T-helper 9 cell (primary cell): ENCODE measurements at places on chromosomes 1 and 21.

- DNase-seq = no peak
These were observed 23.6 kb downstream of the ACOT7 start for GRCh38 chr1:6370006-6370405.

DNA sequence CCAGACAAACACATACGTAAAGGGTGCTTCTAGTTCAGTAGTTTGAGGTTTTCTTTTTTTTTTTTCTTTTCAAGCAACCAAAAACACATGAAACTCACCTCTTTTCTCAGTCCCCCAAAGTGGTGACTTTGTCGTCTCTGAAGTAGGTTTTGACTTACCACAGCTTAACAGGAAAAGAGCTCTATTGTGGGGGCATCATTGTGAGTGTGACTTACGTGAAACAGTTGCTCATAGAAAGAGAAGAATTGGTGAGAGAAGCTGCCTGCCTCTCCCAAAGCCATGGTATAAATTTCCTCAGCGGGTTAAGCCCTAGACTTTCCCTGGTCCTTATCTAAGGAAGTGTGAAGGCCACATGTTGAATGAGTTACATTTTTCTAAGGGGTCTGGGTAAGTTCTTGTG lies 11.9 kb downstream of the FASLG start:
- no peak for DNase-seq

DNA sequence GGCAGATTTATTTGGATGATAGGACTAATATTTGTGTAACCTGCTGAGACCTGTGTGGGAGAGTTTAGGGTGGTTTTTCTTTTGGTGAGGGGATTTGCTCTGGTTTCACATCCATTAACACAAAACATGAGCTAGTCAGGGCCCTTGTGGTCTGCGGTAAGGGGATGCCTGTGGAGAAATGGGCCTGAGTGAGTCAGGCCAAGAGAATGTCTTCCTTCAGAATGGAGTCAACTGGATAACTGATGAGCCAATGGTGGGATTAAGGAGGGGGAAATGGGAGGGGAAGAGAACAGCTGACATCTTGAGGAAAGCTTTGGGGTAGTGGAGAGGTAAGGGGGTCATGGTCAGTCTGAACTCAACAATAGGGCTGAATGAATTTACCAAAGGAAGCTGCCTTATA lies 13.9 kb downstream of the WNT2B start:
- DNase-seq = no peak

GRCh38 chr1:54108156-54108555 lies 44.6 kb downstream of the CDCP2 start:
- DNase-seq = no peak

- DNase-seq = no peak
These were observed 9.8 kb downstream of the DISP1 start for GRCh38 chr1:222824641-222825040.

GRCh38 chr1:156276532-156276931 lies 6.1 kb downstream of the SMG5 start:
- DNase-seq = no peak

- DNase-seq = no peak
These were observed 11.8 kb downstream of the DMRTB1 start for GRCh38 chr1:53471000-53471399.

GRCh38 chr1:204578867-204579664 lies 62.9 kb downstream of the MDM4 start:
- DNase-seq = no peak

DNA sequence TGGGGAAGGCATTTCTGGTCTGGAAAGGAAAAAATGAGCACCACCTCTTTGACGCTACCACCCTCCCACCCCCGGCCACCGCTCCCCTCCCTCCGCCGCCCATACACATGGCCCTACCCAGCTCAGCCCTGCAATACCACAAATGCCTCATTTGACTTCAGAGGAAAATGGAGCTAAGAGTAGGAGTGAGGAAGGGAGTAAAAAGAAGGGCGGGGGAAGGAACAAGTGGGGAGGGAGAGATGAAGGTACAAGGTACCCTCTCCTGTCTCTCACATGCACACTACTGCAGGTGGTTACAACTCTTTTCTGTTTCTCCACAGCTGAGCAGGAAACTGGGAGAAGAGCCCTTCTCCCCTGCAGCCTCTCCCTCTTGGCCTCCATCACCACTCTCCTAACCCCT lies 7.1 kb downstream of the SYT2 start:
- DNase-seq = no peak

- DNase-seq = no peak
These were observed 89.9 kb upstream of the ARTN start for GRCh38 chr1:43843684-43844083.

- no peak for DNase-seq
These were observed 914 bp upstream of the ADGRB2 start for GRCh38 chr1:31765041-31765467.

DNA sequence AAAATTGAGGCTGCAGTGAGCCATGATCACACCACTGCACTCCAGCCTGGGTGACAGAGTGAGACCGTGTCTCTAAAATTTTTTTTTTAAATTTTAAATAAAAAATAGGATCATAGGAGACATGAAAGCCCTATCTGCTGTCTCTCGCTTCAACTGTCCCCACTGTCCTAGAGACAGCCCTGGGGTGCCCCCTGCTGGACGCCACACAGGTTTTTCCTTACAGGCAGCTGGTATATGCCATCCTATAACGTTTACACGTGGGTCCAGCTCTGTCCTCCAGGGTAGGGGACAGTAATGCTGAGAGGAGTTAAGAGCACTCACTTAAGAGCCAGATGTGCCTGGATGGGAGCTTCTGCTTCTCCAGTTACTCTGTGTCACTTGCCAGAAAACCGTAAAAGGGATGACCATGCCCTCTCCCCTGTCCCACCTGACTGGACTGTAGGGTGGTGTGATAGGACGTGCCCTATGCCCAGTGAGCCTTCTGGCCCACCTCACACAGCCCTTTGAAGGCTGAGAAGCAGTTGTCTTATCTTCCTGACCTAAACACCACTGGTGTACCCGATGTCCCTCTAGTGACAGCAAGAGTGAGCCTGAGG lies 8.5 kb downstream of the FBXO2 start:
- DNase-seq = peak; percentile 75

- DNase-seq = no peak
These were observed 62.8 kb downstream of the PAX7 start for GRCh38 chr1:18693256-18694098.
